Occipital lobe (tissue), 3 donors: ENCODE measurements at places on chromosomes 3 and 15. TPM values are rescaled to one million over a fixed set of nuclear protein-coding genes. Genes with fewer than 3 reads are reported as not detected.

The GNAT1 gene
- not detected for total RNA-seq

The AP4E1 gene
- total RNA-seq: 14.0 TPM

The ZBTB47 gene
- total RNA-seq: 22.1 TPM

The HACL1 gene
- 38.4 TPM for total RNA-seq

- DNase-seq: no peak
Measured at GRCh38 chr3:72065236-72065635, 280.3 kb upstream of the PROK2 start.

GRCh38 chr15:84606653-84607120 lies 5.9 kb downstream of the ZSCAN2 start:
- no peak for DNase-seq

GRCh38 chr3:125611908-125612307 lies 16.6 kb upstream of the OSBPL11 start:
- no peak for DNase-seq

DNA sequence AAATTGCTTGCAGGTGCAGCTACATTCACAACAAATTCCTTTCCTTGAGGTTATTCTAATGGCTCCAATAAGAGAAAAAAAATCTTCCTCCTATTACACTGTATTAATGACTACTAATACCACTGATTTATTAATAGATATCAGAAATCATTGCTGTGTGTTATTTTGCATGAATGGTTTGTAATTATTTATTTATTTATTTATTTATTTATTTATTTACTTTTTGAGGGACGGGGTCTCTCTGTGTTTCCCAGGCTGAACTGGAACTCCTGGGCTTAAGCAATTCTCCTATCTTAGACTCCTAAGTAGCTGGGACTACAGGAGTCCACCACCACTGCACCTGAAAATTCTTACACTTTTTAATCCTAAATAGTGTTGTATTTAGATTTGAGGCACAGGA lies 390.4 kb downstream of the SI start:
- no peak for DNase-seq

GRCh38 chr3:158765518-158766205 lies 33.4 kb upstream of the RARRES1 start:
- DNase-seq: no peak
